ENCODE measurements at places on chromosomes 5 and 9.

GRCh38 chr9:4243113-4243512, 56.8 kb downstream of the GLIS3 start:
- DNase-seq: no peak

- DNase-seq: no peak
Observed at GRCh38 chr9:129118799-129119198, 7.6 kb downstream of the PTPA start.

DNA sequence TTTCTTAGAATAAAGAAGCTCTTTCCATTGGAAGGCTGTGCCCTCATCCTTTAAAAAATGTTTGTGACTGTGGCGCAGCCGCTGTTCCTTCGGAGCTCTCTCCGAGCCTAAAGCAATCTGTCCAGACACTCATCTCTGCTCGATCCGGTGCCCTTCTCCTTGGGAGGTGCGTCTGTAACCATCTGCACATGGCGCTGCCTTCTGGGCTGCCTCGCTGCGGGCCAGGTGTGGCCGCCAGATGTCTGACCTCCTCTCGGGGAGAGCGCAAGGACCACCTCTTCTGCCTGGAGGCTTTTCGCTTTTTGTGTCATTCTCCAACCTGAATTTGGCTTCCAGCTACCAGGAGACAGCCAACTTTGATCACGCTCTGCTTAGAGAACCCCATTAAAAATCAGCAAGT, 153.4 kb upstream of the PTCH1 start:
- no peak for DNase-seq

DNA sequence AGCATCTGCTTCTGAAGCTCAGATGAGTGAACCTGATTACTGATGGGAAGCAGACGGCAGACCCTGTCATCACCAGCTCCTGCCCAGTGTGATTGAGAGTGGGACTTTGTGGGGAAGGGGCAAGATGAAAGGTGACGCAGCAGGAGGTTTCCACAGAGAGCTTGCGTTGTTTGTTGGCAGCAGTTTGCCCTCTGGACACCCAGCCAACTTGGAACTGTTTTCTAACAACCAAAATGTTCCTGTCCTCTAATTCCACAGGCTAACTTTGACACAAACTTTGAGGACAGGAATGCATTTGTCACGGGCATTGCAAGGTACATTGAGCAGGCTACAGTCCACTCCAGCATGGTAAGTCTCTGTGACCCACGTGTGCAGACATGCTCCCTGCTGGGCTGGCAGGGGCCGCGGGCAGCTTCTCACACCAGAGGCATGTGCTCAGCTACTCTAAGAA, 20.9 kb downstream of the CYFIP2 start:
- DNase-seq: no peak

GRCh38 chr5:83401775-83402174, 69.8 kb upstream of the VCAN start:
- peak; percentile 11 for DNase-seq

GRCh38 chr5:44747396-44747795, 61.4 kb upstream of the MRPS30 start:
- no peak for DNase-seq

GRCh38 chr5:24646915-24647314, 2.1 kb upstream of the CDH10 start:
- DNase-seq: no peak

- no peak for DNase-seq
Observed at GRCh38 chr5:151039665-151040064, 19.3 kb downstream of the GPX3 start.

GRCh38 chr5:158234323-158235158, 375.6 kb upstream of the CLINT1 start:
- DNase-seq: peak; percentile 52

GRCh38 chr5:117414926-117415325, 840.3 kb upstream of the SEMA6A start:
- DNase-seq: no peak

- no peak for DNase-seq
Observed at GRCh38 chr5:156755421-156756087, 94.5 kb upstream of the PPP1R2B start.

- DNase-seq: peak; percentile 5
Observed at GRCh38 chr5:107979291-107979690, 308.6 kb upstream of the EFNA5 start.

DNA sequence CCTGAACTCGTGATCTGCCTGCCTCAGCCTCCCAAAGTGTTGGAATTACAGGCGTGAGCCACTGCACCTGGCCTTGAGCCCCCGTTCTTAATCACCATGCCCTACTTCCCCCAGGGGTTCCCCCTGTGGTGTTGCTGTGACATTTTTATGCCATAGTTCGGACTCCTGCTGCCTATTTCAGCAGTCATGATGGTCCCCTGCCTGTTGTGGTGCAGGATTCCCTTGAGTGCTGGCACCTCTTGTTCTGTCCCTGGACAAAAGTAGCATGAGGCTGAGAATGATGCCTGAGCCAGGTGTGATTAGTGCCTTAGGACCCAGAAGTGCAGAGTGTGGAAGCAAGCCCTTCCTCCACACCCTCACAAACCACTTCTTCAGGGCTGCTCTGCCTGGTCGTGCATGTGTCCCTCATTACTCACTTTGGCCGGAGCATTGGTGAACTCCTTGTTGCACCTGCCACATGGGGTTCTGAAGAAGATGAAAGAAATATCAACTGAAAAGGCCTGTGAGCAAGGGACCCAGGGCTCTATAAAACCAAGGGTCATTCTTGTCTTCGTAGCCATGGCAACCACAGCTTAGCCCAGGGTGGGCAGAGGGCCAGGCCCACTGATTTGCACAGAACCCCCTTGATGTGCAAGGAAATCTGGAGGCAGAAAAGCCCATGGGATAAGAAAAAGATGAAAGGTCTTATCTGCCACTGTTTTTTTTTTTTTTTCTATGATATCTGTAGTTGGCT, 228.0 kb downstream of the NTRK2 start:
- no peak for DNase-seq

GRCh38 chr9:19148187-19148586, 20.9 kb upstream of the PLIN2 start:
- no peak for DNase-seq

- no peak for DNase-seq
Observed at GRCh38 chr5:122316656-122317055, 4.6 kb downstream of the SNCAIP start.

DNA sequence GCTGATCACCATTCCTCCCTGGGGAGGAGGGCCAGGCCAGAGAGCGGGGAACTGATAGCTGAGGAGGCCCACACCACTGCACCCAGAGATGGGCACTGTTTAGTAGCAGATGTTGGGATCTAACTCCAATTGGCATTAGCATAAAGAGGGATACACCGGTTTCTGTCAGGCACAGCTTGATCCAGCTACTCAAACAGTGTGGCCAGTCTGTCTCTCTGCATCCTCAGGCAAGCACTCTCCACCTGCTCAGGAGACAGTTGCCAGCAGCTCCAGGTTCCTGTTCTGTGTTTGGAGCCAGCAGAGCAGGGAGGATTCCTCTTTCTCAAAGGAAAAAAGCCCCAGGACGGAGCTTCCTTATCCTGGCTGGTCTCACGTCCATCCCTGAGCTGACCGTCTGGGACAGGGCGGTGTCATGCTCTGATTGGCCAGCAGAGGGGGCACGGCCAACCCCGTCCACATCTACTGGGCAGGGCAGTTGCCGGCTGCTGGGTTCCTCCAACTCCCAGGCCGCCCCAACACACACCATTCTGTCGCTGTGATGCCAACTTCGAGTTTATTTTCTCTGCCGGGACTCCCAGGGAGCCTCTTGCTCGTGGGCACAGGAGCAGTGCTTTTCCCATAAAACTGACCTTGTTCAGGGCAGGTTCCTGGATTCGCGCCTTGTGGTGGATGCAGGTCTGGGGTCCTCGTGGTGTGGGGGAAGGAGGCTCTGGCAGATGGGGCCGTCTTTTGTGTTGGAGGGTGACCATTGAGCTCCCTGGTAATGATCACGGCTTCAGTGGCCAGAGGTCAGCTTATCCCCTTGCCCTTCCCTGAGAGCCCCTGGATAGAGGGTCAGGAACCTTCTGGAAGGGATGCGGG, 47.9 kb downstream of the COL5A1 start:
- DNase-seq: peak; percentile 60

Data from suppressor macrophage (primary cell).